Stimulated activated CD4-positive, alpha-beta T cell treated with anti-CD3 and anti-CD28 coated beads, Interleukin-4, amount 100 ng/mL, for 1 hour (primary cell): ENCODE measurements at places on chromosomes 1 and 21.

GRCh38 chr1:233490488-233490887, 123.4 kb upstream of the KCNK1 start:
- DNase-seq = no peak

GRCh38 chr21:45644041-45644906, 749 bp downstream of the PCBP3 start:
- DNase-seq = no peak

DNA sequence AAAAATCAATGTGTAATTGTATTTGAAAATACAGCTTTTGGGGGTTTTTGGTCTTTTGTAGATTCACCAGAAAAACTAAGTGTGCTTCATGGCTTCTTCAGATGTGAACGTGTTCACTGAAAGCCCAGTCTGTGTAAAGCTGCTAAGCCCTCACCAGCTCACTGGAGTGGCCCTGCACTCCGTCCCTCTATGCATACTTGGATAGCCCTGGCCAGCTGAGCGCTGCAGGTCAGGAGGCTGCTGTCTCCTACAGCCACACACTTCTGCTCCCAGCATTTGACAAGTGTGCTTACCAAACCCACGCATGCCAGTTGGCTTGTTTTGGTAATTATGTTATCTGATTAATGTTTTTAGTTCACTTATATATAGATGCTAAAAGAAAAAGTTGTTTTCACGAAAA, 163.5 kb downstream of the TLR5 start:
- DNase-seq = no peak

GRCh38 chr21:17406202-17406601, 106.6 kb upstream of the CXADR start:
- no peak for DNase-seq

GRCh38 chr1:116999596-116999995, 2.0 kb upstream of the CD101 start:
- no peak for DNase-seq

DNA sequence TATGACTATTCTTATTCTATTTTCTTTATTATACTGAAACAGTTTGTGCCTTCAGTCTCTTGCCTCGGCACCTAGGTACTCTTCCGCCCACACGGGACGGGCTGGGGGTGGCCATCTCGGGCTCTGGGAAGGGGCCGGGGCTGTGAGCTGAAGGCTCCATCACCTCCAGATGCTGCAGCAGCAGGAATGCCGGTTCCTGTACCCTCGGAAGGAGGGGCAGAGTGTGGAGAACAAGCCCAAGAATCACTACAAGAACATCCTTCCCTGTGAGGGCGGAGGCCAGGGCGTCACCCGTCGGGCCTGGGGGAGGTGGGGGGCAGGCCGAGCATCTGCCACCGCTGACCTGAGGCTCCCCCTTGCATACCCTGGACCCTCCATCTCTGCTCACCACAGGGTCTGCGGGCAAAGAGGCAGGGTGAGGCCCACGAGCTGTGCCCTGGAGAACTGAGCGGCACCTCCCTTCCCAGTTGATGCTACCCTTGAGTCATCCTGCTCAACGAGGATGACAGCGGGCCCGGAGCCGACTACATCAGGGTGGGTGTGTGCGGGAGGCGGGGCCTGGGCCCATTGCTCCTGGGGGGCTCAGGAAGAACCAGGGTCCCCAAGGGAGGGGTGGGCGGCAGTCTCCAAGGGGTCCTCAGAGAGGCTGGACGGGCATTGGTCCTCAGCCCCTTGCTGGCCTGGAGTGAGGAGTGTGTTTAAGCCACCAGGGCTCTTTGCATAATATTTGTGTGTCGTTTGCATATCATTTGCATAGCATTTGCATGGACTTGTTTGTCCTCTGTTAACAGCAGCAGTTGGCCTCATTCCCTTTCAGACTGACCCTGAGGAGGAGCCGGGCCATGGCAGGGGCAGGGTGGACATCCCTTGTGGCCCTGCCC, 7.5 kb downstream of the RNF223 start:
- no peak for DNase-seq

- DNase-seq = no peak
Observed at GRCh38 chr1:11238311-11238710, 24.0 kb downstream of the MTOR start.

DNA sequence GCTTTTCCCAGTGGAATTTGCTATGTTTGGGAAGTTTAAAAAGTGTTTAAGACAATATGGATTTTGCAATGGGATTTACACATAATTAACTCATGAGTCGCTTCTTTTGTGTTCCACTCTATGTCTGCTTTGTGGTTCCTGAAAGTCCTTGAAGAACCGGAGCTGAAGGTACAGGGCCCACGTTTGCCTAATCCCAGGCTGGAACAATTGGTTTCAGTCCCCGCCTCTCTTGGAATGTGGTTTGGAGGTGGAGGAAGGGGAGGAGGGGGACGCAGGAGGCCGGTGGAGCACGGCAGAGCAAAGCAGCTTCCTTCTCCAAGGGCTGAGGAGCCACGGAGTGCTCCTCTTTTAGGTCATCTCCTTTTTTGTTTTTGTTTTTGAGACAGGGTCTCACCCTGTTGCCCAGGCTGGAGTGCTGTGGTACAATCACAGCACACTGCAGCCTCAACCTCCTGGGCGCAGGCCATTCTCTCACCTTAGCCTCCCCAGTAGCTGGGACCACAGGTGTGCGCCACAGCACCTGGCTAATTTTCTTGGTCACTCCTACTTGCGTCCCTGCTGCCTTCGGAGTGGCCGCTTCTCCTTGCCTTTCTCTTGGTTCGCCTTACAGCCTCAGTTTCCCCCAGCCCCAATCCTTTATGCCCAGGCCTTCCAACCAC, 129.5 kb upstream of the ERRFI1 start:
- DNase-seq = no peak

- DNase-seq = no peak
Observed at GRCh38 chr1:164589961-164590507, 31.1 kb downstream of the PBX1 start.

- no peak for DNase-seq
Observed at GRCh38 chr1:182350839-182351238, 40.8 kb downstream of the GLUL start.

- DNase-seq = no peak
Observed at GRCh38 chr1:225319871-225320270, 108.0 kb downstream of the LBR start.

DNA sequence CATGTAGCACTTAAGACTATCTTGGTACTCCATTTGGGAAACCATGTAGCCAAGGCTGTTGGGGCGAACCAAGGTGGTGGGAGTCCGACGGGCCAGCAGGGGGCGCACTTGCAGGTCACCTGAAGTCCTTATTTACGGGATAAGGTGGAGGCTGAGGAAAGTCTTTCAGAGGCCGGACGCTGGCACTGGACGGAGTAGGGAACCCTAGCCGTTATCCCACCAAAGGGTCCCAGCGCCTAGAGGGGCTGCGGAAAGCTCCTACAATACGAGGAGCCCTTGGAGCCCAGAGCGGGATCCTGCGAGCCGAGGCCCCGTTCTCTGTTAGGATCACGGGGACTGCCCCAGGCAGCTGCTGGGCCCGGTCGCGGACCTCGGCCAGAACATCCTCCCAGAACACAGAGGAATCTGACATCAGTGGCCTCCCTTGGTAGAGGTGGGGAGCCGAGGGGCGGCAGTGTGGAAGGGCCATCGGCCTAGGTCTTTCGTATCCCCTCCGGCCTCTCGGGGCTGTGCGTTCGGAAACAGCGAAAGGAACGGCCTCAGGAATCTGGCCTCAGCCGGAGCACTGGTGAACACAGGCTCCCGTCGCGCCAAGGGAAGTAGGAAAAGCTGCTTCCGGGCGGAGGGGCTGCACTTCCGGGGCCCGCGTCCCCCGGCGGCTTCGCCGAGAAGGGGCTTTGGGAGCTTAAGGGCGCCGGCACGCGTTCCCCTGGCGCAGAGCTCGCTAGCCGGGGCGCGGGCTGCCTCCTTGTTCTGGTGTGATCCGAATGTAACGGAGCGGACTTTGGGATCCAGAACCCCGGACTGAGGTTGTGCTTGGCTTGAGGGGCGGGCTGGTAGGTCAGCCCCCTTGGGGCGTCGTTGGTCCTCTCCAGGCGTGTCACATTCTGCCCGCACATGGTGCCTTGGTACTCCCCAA, 29.9 kb upstream of the RPTN start:
- peak; percentile 83 for DNase-seq

DNA sequence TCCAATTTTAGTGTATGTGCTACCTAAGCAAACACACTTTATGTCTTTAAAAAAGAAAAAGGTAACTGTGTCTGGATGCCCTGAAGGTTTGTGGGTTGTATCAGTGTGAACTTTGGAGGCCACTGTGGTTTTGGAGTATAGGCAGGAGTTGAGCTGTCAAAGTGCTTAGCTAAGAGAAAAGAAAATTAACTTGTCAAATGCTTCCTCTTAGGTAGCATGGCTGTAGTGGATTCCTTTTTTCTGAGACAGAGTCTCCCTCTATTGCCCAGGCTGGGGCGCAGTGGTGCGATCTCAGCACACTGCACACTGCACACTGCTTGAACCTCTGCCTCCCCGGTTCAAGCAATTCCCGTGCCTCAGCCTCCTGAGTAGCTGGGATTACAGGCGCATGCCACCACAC, 11.2 kb upstream of the SLC41A1 start:
- DNase-seq = no peak

DNA sequence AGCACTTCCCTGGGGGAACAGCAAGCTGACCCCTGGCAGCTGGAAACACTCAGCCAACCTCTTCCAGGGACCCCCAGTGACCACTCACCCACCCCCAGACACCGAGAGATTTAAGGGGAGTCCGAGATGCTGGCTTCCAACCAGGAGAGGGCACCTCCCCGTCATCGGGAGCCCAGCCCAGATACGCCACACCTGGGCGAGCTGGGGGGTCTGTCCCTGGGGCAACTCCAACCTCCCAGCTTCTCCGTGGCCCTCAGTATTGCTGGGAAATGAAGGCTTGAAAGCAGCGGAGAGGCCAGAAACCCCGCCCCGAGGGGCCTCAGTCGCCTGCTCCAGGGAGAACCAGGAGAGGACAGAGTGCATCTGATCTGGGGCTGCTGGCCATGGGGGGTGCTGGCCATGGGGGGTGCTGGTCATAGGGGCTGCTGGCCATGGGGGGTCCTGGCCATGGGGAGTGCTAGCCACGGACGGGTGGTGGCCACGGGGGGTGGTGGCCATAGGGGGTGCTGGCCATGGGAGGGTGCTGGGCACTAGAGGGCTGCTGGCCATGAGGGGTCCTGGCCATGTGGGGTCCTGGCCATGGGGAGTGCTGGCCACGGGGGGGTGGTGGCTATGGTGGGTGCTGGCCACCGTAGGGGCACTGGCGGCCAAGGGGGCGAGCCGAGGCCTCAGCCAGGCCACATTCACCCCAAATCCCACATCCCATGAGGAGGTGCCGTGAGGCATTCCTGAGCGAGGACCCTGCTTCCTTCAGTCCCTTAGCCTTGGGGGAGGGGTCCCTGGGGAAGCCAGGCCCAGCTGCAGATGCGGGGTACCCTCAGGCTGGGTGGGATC, 61.5 kb upstream of the TTC34 start:
- no peak for DNase-seq

- DNase-seq = peak; percentile 17
Observed at GRCh38 chr1:32702599-32703478, at the start of gene SYNC. SYNC (minus strand) TSS chr1:32702770; CDS start chr1:32702660, 110 bp downstream.

DNA sequence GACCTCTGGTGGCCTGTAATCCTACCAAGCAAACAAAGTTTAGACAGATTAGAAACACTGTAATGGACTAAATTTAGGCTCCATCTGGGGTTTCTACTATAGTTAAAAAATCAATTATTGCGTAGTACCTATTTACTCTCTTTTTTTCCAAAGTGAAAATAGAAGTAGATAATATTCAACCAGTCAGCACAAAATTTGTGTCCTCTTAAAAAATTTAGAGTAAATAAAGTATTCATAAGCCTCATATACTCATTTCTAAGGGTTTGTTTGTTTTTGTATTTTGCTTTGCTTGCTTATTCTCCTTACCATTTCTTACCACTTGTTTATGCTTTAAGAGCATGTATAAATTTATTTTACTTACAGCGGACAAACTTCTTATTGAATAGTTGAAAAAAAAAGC, 54.5 kb downstream of the NCAM2 start:
- DNase-seq = no peak

DNA sequence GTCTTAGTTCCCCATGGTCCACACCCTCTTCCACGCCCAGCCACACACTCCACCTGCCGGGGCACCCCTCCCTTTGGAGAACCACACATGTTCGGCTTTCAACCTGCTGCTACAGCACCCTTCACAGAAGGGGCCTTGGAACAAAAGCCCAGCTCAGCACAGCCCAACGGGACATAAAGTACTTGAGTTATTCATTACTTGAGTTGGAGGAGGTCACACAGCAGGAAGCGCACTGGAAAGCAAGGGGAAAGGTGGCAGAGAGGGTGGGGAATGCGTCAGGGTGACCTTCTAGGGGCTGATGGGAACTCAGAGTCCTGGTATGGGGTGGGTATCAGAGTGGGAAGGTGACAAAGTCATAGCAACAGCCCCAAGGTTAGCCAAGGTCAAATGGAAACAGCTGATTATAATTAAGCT, 3.0 kb upstream of the ATP1B1 start:
- no peak for DNase-seq

- no peak for DNase-seq
Observed at GRCh38 chr1:78318011-78318410, 172.8 kb upstream of the PTGFR start.

GRCh38 chr1:234592240-234592639, 17.7 kb downstream of the IRF2BP2 start:
- no peak for DNase-seq

DNA sequence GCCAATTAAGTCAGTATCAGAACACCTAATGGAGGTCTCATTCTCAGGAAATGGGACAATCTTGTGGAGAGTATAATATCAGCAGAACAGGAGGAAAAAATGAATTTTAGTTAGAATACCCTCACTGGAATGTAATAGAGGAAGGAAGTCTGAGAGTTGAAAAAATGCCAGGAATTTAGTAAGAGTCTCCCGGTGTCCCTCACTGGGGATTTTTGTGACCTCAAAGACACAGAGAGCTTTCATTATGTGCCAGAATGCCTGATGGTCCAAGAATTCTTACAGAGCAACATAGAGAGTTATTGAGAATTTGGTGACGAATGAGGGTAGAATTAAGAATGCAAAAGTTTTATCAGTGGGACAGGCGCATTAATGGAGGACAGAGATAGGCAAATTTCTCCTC, 443.5 kb upstream of the B3GALT2 start:
- DNase-seq = no peak

DNA sequence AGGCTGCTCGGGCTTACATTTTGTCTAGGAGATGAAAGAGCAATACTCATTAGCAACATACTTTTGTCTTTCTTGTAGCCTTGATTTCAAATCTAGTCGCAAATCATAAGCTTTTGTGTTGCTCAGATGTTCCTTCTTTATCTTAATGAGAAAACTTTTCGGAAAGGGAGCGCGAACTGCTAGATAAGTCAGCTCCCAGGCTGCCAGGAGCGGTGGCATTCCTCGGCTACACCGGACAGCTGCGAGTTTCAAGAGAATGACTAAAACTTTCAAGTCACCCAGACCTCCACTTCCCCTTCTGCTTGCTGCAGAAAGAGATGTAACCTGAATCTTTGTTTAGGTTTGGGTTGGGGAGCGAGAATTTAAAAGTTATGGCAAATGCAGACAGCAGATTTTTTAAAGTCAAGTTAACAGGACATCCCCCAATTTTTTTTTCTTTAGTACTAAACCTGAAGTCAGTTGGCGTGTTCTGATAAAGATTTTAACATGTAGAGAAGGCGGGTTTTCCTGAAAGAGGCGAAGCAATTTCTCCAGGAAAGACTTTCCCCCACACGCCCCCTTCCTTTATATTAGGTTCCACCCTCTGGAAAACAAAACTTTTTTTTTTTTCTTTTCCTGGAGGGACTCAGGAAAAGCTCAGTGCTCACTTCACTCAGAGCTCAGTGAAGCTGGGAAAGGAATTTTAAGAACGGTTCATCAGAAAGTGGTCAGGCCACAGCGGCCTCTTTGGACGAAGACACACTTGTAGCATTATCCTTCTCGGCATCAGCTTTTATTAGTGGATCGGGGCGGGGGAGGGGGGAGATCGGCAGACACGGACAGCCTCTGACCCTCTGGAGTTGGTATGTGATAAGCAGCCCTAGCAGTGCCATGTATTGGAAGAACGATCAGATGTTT, at the start of gene LHX8:
LHX8 (plus strand) TSS at position 639 of the 897 bp plus-strand sequence. CDS start 2,227 bp downstream, outside the sequence.
- DNase-seq = no peak
